Stimulated activated CD4-positive, alpha-beta T cell treated with anti-CD3 and anti-CD28 coated beads, Interleukin-15, amount 100 ng/mL, for 1 hour (primary cell): ENCODE measurements at places on chromosomes 2 and 18.

- no peak for DNase-seq
These were observed 29.0 kb downstream of the CENPO start for GRCh38 chr2:24822049-24822706.

GRCh38 chr2:6965071-6965795 is 48.0 kb downstream of the RNF144A start:
- DNase-seq = no peak

DNA sequence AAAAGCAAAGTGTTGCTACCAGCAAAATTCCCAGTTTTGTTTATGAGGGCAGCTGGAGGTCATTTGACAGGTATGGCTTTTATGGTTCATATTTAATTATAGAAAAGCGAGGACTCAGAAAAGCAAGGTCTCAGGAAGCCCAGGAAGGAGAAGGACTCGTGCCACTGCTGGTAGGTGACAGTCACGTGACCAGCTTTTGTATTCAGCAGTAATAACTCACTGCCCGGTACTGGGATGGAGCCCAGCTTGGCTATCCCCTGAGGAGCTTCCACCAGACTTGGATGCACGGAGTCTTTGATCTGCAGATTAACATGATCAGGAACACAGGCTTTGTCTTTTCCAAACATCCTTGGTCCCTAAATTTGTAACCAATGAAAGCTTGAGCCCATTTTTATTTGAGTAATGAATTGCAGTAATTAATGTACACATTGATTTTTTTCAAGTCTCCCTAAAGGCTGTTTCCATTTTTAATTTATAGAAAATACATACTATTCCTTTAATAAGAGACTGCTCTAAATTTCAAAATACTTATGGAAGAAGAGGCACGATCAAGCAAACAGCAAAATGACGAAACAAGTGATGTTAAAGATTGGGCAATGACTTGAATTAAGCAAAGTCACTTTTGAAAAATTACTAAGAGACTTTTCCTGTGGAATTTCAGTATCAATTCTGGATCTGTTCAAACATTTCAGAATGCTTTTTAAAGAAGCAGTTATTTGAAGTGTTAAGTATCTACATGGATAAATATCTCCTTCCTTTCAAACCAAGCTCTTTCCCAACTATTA is 251.7 kb upstream of the HNRNPA3 start:
- DNase-seq = no peak

GRCh38 chr2:240588006-240588655 is 1.6 kb downstream of the CAPN10 start:
- no peak for DNase-seq

- DNase-seq = no peak
These were observed 358.5 kb upstream of the DSEL start for GRCh38 chr18:67875060-67875459.

DNA sequence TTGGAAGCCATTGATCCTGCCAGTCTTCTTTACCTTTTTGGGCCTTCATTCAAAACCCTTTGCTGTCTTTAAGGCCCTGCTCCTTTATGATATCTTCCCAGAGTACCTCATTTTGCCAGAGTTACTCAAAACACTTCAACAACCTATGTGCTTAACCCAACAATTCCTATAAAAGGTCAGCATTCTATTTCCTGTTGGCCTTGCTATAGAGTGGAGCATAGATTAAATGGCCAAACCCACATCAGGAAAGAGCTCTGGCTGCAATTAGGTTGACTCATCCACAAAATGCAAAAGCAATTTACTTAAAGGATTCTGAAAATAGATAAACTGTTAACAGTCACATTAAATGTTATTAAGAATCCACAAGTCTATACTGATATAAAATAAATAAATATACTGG is 21.2 kb downstream of the MRPL33 start:
- DNase-seq = no peak

- no peak for DNase-seq
These were observed 148.8 kb upstream of the ZNF236 start for GRCh38 chr18:76673281-76674185.

GRCh38 chr2:126907671-126908070 is 9.0 kb downstream of the TEX51 start:
- DNase-seq = no peak

DNA sequence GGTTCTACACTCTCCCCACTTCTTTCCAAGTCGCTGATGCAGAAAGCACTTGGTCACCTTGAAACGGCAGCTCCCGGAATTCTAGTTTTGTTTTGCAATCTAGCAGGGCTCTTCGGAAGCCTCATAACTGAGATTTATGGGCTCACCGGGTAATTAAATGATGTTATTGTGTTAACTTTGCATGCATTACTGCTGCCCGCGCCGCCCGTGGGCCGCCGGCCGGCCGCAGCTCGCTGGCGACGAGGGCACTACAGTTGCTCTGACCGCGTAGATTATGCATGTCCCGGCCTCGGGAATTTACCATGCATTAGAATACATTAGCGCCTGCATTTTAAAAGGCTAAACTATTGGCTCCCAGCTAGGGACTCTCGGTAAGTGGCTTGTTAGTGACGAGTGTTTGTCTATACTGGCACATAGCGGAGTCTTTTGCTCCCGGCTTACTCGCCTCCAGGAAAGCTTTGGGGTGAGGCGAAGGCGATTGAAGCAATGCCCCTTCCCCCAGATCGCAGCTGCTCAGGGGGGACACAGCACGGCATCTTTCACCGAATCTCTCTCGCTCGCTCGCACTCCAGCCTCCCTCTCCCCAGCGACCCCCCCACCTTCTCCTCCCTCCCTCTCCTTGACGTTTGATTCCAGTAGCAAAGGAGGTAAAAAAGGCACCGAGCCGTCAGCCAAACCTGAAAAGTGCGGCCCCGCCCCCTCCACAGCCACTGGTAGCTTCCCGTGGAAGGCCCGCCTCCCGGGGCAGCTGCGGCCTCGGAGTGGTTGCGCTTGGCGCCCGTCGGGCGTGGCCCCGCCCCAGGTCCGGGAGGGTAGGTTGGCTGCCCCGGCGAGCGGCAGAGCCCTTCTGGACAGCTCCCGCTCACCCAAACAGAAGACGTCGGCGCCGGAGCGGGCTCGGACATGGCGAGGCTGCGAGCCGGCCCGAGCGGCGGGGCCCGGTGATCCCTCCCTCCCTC is at the start of gene ONECUT2:
Gene ONECUT2, plus strand, starts transcription at position 839 of the 959 bp plus-strand sequence. CDS start 343 bp downstream, outside the sequence.
- peak; percentile 37 for DNase-seq

GRCh38 chr2:64211276-64211921 is 67.2 kb upstream of the PELI1 start:
- no peak for DNase-seq

DNA sequence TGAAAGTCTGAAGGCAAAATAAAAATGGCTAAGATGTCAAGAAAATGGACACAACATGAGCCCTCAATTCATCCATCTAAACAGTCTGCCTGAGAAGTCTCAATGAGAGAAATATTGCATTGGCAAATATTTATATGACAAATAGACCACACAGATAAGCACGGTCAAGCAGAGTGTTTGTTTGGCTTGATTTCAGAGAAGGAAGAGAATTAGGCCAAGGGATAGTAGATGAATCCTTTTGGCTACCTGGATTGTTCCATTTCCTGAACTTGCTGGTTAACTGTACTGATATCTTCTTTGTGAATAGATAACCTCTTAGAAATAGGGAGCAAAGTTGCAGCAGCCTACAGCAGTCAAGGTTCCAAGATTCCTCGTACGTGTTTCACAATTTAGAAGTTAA is 129.6 kb downstream of the RBMS1 start:
- DNase-seq = no peak

- no peak for DNase-seq
These were observed 29.4 kb upstream of the TMEM178A start for GRCh38 chr2:39636306-39636705.

DNA sequence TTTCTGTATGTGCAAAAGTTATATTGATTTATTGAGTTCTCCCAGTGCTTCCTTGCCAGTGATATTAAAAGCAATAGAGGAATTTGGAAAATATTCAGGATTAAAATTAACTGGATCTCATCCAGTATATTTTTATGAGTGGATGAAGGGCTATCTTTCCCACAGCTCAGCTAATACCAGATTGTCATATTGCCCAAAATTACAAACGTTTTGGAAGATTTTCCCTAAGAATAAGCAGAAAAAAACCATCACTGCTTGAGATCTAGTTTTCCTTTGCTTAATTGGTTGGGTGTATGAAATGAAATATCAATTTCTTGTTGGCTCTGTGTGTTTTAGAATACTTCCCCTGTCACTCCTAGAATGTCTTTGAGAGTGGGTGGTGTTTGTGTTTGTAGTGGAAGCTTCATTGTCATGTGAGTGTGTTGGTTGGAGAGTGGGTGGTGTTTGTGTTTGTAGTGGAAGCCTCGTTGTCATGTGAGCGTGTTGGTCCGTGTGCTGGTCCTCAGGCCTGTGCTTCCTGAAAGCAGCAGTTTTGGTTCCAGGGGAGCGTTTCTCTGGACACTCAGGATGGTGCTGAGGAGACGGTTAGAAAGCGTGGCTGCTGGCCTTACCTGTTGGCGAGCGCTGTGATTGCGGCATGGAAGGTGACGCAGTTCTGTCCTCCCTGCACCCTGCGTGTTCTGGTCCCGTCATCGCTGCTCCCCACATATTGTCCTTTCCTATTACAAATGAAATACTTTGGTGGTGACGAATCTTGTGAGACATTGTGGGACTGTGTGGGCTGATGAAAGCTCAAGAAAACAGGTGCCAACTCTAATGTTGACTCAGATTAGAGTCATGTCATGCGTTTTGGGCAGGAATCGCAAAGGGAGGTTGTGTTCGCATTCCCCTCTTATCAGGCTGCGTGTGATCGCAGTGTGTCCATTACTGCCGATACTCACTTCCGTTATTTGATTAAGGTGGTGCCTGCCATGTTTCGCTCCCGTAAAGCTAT is 12.4 kb downstream of the ASB1 start:
- DNase-seq = no peak

- no peak for DNase-seq
These were observed 210.1 kb upstream of the RAB6C start for GRCh38 chr2:129769185-129769991.

DNA sequence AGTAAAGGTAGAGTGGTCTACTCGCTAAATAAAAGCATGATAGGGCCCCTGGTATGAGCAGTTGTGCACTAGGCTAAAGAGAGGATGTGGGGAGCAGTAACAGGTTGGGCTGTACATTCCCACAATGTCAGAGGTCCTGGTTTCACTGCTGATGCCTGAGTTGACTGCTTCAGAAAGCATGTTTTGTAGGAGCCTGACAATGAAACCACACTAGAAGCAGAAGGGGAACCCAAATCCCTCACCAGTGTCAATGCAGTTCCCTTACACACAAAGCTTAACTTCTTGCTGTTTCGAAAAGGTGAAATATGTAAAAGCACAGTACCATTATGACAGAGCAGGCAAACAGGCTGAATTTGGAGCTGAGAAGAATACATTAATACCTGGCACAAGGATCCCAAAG is 291.7 kb upstream of the KYNU start:
- no peak for DNase-seq

DNA sequence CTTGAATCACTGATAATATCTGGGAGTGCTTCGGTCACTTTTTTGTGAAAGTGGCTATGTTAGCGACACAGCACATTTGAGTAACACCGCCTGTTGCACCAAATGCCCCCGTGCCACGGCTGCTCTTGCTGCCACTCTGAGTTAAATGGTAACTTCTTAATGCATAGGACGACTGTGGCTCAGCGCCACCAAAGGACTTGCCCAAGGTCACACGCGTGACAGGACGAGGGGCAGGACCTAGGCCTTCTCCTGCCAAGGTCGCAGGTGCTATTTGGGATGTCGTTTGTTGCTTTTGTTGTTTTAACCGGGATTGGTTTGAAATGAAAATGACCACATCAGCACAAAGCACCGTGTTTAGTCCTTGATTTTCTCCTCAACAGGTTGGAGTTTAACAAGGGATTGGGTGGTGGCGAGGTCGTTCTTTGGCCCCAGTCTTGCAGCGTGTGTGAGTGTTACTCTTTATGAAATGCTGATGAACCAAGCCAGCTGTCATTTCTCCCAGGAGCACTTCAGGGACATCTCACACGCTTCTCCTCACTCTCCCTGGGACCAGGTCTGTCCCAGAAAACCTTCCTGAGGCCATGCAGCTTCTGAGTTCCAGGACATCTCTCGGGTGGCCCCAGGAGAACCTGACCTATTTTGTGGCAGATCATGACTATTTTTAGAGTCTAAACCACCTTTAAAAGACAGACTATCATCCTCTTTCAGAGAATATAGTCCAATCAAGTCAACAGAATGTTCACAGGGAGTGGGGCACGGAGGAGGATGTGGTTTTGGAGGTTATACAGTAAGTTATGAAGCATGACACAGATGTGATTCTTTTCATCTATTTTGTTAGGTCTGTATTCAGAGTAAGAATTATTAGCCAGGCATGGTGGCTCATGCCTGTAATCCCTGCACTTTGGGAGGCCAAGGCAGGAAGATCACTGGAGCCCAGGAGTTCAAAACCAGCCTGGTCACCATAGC is 49.9 kb downstream of the MTCL1 start:
- peak; percentile 13 for DNase-seq

- DNase-seq = no peak
These were observed 712.5 kb downstream of the DCDC2C start for GRCh38 chr2:4415810-4416413.

GRCh38 chr18:43992741-43993140 is 687.9 kb upstream of the SETBP1 start:
- DNase-seq = no peak

- DNase-seq = no peak
These were observed 5.1 kb downstream of the HNMT start for GRCh38 chr2:137969418-137969765.

DNA sequence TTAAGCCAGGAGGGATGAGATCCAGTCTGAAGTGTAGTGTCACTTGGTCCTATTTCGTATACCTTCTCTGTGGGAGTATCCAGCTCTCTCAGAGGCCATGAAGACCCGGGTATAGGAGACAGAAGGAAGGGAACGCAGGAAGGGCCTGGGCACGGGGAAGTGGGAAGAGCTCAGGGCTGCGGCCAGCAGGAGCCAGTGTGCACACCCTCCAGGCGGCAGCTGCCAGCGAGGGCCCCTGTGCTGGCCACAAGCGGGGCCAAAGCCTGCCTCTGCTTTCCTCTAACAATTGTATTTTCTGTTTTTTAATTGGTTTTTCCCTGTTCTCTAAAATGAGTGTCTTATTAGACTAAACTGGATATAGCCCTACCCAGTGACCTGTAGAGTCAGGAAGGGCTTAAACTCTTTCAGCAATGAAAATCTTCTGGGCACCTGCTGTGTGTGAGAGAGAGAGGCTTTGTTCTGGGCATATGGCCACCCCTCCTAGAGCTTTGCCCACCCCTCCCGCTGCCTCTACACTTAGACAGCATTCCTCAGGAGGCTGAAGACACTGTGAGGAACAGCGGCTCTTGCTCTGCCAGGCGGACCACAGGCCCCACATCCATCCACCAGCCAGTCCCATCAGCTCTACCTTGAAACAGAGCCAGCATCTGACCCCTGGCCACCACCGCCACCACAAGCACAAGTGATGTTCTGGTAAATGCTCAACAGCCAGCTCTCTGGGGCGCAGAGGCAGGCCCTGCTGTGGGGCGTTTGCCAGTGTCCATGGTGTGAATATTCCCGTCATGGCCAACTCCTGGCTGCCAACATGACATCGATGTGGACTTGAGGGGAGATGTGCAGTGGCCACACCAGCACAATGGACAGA is 9.5 kb downstream of the GPR17 start:
- no peak for DNase-seq

- DNase-seq = no peak
These were observed 22.7 kb upstream of the DSC1 start for GRCh38 chr18:31185186-31185950.

- no peak for DNase-seq
These were observed 135.5 kb upstream of the CXCR4 start for GRCh38 chr2:136253288-136254004.
